Stimulated activated CD8-positive, alpha-beta memory T cell treated with anti-CD3 and anti-CD28 coated beads, Interleukin-7, amount 100 ng/mL, for 1 hour (primary cell): ENCODE measurements at places on chromosomes 12 and 14.

- no peak for DNase-seq
These were observed 52.7 kb downstream of the KCNA5 start for GRCh38 chr12:5096241-5096924.

DNA sequence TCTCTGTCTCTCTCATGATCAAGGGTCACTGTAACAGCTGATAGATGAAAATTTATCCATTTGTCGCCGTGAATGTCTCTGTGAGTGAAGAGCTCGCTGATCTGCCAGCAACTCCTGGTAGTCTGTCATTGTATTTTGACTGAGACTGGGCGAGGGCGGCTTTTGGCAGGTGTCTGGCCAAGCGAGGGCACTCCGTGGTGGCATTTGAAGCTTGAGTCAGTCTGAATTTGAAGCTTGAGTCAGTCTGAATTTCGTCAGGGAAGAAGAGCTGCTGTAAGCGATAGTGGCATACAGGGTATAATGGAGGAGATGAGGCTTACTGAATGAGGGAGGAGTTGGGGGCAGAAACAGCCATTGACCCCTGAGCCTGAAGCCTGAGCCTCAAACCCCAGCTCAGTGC lies 56.8 kb upstream of the FAM181A start:
- no peak for DNase-seq

- DNase-seq, result no peak
These were observed 16.4 kb upstream of the SRSF5 start for GRCh38 chr14:69750495-69750894.

- no peak for DNase-seq
These were observed 32.0 kb upstream of the SELPLG start for GRCh38 chr12:108665608-108666202.

GRCh38 chr14:21038441-21039422 lies 3.4 kb upstream of the RNASE7 start:
- no peak for DNase-seq

- no peak for DNase-seq
These were observed 72.9 kb downstream of the TRAFD1 start for GRCh38 chr12:112198120-112198733.

DNA sequence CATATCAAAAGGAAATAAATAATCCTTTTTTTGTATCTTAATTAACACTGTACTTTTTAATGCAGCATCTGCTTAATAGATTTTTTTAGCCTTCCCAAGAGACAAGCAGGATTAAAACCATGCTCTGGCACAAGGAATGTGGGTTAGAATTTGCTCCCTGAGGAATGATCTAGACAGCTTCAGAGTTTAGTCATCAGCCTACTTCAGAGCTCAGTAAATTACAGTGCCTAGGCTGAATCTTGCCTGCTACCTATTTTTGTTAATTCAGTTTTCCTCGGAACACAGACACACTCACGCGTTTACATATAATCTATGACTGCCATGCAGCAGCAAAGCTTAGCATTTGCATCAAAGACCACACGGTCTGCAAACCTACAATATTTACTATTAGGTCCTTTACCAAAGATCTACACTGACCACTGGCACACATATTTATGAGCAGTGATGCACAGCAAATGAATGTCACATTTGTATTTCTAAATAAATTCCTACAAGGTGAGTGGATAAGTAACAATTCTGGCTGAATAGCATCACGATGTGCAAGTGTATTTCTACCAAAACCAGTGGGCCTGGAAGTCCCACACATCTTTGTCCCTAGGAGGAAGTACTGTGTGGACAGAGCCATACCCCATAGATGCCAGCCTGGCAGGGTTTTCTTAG lies 309.8 kb upstream of the TMEM132C start:
- DNase-seq, result no peak

- DNase-seq, result no peak
These were observed 12.9 kb downstream of the FAM222A start for GRCh38 chr12:109726511-109727038.

DNA sequence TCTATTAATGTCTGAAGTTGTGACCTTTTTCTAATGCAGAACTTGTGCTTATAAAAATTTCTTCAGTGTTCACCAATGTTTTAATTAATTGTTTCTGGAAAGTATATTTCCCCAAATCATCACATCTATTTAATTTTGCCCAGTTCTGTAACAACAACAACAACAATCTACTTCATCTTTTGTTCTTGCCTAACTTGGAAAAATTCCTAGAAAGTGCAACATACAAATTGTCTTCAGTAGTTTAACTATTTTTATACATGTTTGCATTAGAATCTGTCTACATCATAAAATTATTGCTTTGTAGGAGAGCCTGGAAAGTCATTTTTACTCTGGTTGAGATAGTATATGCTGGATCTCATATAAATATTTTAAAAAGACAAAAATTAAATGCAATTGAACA lies 38.5 kb downstream of the CCER1 start:
- no peak for DNase-seq

DNA sequence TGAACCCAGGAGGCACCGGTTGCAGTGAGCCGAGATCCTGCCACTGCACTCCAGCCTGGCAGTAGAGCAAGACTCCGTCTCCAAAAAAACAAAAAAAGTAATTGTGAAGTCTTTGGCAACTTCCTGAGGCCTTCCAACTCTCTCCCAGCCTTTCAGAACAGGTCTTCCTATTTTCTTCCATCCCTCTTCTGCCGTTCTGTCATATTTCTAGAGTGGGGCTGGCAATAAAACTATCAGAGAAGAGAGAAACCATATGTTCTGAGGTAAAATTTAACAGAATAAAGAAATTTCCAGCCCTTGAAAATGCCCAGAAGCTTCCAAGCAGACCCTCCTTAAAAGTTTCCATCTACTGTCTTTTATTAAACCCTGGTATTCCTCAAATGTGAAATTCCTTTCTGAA lies 100.4 kb downstream of the HMGA2 start:
- no peak for DNase-seq

DNA sequence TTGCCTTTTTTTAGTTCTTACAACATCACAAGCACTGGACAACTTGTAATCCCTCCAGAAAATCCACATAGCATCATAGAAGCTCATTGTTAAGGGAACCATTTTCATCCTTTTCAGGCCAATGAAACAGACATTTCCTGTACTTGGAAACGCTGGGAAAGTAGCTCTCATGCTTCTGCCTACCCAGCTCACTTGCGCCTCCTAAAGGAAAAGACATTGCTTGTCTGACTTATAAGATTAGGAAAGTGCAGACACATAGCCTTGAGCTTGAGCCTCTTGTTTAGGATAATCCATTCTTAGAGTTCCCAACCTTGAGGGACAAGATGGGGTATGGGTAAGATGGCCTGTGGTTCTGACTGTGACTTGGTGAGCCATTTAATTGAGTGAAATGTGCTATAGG lies 589.5 kb downstream of the NOVA1 start:
- DNase-seq, result no peak

DNA sequence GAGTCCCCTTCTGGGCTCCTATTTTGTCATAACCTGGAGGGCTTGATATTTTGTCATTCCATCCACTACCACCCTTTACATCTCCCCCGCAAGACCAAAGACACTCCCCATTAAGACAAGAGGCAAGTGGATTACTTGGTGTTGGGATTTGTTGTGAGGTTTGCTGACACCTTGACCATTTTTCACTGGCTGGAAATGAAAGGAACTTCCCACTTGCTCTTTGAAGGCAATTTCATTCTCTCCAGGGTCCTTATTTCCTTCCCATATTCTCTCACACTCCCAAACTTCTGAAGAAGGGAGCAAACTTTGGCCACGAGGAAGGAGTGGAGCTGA lies 14.9 kb downstream of the AGAP2 start:
- no peak for DNase-seq

DNA sequence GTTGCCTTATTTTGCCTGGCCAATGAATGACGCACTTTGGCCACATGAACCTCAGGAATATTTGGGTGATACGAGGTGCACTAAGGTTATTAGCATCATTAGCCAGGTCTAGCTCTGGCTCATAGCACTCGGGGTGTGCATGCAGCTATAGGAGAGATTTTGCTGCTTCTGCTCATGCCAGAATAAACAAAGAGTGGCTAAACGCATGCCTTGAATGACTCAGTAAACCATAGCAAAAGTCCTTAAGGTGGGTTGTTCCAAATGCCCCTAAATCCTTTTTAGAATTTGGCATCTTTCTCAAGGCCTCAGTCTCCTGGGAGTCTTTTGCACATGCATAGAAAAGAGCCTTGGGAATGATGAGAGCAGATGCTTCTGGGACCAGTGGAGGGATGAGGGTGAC lies 343.7 kb upstream of the FKBP4 start:
- DNase-seq, result no peak

DNA sequence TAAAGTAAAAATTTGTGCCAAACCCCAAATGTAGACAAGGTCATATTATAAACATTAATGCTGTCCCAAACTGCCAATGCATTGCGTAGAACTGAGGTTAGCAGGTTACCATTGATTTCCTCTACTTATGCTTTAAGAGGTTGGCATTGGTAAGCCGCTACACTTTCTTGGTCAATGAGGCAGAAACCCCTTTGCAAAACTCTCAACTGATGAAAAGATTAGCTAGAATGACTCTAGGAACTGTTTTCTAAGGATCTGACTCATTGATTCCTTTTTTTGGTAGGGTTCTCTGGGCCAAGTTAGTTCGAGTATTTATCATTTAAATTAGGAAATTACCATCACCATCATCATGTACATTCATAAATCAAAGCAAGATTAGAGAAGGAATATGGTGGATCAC lies 44.6 kb downstream of the HMGA2 start:
- no peak for DNase-seq

DNA sequence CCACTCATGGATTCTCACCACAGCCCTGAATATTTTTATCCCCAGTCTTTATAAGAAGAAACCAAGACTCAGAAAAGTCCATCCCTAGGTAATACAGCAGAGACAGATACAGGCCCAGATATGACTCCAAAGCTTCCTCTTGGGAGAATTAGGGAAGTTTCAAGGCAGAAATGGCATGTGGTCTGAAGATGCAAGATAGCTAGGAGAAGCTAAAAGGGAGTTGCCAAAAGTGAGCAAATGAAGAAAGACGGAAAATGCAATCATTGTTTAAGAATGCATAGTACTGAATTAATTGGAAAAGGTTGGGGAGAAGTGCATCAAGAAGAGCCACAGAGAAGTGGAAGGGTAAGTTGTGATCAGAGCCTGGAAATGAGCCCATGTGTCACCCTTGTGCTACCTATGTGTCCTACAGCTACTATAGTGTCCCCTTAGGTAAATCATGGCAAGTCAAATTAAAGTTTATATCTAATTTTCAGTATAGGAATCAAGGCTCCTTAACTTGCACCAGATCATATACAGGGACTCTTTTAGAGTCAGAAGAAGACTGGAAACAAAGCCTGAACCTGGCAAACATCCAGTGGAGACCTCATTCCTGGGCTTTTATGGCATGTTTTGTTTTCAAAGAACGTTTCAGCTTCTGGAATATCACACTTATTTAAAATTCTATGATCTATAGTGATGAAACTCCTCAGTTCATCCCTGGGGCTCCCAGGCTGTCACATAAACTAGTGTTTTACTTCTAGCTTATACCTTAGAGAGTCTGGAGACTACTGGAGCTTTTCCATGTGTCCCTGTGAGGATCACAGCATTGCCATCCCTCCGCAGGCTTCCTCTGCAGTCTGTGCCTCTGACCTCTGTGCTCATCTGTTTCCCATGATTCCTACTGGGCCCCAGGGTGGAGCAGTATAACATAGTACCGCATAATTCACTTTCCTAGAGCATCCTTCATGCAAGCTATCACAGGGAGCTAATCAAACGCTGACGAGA lies 189.0 kb upstream of the CDKN3 start:
- DNase-seq, result no peak

GRCh38 chr12:104959335-104959841 lies 1.3 kb upstream of the SLC41A2 start:
- no peak for DNase-seq

GRCh38 chr14:20468764-20469241 lies 403 bp upstream of the PNP start:
- no peak for DNase-seq

DNA sequence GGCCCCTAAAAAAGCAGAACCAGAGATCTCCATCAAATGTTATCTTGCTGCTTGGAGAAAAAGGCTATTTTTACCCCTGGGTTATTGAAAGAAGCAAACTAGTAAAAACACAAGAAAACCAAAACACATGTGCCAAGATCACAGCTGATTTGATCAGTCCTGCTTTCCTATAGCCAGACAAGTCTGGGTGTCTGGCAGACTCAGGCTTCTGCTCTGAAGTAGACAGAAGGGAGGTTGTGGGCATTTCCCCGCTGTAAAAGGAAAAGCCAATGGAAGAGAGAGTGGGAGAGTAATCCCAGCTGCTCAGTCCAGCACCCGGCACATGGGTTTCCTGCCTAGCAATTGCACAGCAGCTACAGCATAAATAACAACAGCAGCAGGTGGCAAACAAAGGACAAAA lies 177.9 kb downstream of the PHLDA1 start:
- DNase-seq, result no peak

- DNase-seq, result no peak
These were observed 1.3 kb upstream of the C14orf39 start for GRCh38 chr14:60487211-60487610.

DNA sequence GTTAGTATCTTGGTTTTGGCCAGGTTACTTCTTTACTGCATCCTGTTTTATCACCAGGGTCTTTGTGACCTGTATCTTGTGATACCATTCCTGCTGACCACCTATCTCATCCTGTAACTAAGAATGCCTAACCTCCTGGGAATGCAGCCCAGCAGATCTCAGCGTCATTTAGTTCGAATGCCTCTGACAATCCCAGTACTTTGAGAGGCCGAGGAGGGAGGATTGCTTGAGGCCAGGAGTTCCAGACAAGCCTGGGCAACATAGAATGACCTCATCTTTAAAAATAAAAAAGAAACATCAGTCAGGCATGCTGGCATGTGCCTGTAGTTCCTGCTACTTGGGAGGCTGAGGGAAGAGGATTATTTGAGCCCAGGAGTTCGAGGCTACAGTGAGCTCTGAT lies 206.5 kb downstream of the SUDS3 start:
- no peak for DNase-seq

DNA sequence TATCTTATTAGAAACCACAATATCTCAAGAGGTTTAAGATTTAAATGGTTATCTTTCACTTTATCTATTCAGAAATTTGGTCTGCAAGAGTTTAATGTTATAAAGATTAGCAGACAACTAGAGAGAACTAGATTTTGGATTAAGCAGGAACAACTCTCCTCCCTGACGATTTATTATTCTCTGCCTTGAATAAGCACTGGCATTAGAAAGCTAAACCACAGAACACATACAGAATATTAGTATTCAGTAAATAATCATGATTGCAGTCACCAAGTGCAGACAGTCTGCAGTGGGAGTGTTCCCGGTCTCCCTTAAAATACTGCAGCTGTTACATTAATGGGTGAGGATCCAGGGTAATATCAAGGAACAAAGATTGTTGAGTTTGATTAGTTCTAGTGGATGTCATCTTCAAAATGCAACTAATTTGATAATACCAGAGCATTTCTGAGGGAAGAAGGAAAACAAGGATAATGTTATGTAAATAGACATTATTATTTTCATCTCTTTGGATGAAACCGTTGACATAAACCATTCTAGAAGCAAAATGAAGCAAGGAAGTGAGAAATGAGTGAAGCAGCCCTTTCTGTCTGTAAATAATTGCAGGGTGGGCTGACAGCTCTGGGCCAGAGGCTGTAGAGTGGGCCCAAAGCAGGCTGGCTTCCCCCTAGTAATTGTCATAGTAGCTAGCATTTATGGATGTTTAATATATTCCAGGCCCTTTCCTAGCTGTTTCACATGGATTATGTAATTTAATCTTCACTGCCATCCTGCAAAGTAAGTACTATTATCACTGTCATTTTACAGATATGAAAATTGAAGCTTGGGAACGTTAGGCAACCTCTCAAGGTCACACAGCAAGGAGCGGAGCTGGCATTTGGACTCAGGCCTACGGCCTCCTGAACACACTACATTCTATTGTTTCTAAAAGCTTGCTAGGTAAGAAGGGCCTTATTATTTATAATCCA lies 79.4 kb downstream of the DYRK2 start:
- DNase-seq, result no peak
